ENCODE measurements at places on chromosomes 6 and 20.

- DNase-seq, result no peak
Measured at GRCh38 chr6:56155634-56156141, 91.7 kb downstream of the COL21A1 start.

GRCh38 chr6:39425346-39426072, 103.0 kb upstream of the KCNK16 start:
- no peak for DNase-seq

DNA sequence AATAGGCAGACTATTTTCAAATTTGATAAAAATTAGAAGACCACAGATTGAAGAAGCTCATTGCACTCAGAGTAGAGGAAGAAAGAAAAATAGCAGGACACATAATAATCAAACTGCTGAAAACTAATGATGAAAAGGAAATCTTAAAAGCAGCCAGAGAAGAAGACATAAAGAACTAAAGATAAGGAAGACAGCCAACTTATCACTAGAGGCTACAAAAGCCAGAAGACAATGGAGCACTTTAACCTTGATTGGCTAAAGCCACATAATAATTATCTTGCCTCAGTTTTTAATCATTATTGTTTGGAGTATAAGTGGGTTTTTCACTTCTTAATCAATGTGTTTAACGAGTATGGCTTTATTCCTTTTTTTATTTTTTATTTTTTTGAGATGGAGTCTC, 397.6 kb downstream of the RNF144B start:
- no peak for DNase-seq

- DNase-seq, result no peak
Measured at GRCh38 chr6:128343706-128344105, 176.7 kb downstream of the PTPRK start.

- no peak for DNase-seq
Measured at GRCh38 chr6:79676785-79677736, 45.9 kb downstream of the SH3BGRL2 start.

- DNase-seq, result peak; percentile 72
Measured at GRCh38 chr6:42509256-42509655, 54.6 kb upstream of the UBR2 start.

DNA sequence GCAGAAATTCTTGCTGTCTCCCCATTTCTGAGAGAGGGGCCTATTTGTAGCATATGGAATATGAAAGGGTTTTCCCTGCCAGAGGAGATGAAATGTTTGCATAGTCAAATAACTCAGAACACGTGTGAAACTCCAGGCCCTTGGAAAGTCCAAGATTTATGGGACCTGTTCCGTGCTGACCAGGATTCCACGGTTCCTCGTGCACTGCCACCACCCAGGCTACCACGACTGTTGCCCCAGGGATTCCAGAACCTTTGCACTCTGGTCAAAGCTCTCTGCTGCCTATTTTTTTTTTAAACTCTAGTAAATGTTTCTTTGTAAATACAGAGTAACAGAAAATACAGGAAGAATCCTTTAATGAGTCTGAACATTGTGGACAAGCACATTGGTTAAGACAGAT, 35.0 kb downstream of the MYLK4 start:
- DNase-seq, result no peak

DNA sequence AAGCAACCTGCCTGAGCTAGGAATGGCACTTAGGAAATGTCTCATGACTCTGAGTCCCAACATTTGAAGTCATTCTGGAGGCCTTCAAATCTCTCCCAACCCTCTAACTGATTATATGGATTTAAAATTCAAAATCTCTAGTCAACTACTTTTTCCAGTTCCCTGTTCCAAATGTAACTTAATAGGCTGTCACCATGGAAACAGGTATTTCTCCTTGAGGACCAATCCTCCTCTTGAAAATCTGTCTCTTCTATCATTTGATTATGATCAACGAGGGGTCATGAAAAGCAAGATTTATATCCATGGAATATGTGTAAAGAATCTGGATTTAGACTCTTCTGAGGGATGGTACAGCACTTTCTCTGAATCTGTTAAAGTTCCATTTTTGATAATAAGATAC, 127.3 kb upstream of the DTNBP1 start:
- DNase-seq, result no peak

DNA sequence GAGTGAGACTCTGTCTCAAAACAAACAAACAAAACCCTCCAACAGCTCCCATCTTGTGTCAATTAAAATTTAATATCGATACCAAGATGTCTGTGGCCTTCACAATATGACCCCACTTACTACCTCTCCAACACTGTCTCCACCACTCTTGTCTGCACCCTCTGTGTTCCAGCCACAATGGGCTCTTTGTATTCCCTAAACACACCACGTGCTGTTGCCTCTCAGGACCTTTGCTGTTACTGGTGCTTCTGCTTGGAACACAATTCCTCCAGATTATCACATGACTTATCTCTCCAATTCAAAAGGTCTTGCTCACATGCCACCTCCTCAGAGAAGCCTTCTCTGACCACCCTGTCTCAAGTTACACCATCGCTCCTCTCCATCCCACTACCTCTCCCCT, 6.0 kb upstream of the HCK start:
- no peak for DNase-seq
